ENCODE measurements at places on chromosomes 16 and 17.

DNA sequence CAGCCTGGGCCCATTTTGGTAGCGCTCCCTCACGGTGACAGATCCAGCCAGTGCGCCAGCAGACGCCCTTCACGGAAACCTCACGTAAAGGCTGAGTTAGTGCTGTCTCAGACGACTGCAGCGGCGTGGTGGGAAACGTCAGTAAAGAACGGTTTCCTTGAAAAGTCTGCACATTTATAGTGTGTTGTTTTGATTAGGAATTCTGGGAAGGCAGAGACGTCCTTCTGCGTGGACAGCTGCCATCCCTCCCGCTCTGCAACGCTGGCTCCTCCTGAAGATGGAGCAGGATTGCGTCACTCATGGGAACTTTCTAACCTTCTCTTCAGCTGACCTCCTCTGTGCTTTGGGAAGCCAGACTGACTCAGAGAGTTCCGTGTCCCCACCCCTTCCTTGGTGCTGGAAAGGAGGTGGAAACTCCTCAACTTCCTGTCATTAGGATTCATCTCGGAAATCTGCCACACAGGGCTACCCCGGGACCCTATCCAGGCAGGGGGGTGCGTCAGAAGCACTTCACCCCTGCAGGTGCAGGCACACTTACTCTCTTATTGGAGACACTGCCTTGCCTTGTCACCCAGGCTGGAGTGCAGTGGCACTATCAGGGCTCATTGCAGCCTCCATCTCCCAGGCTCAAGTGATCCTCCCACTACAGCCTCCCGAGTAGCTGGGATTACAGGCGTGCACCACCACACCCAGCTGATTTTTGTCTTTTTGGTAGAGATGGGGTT is 24.3 kb upstream of the CRISPLD2 start:
- no peak for DNase-seq

DNA sequence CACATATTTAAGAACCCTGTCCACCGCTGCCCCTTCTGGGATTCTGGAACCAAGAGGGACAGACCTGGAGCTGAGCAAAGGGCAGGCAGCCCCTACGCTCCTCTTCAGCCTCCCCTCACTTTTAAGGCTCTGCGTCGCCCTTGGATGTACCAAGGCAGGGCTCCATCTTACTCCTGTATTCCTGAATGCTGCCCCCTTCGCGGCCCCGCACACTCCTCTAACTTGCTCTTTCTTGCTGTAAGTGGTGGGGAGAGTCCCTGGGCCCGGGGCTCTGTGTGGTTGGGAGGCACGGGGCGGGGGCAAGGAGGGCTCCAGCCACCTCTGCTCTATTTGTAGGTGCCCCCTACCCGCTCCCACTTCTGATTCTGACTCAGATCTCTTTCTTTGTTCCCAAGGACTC is 1.2 kb downstream of the TNS4 start:
- no peak for DNase-seq

- no peak for DNase-seq
Measured at GRCh38 chr16:14071576-14072271, 605 bp downstream of the MRTFB start.

GRCh38 chr17:10120749-10121148 is 77.7 kb downstream of the GAS7 start:
- no peak for DNase-seq

DNA sequence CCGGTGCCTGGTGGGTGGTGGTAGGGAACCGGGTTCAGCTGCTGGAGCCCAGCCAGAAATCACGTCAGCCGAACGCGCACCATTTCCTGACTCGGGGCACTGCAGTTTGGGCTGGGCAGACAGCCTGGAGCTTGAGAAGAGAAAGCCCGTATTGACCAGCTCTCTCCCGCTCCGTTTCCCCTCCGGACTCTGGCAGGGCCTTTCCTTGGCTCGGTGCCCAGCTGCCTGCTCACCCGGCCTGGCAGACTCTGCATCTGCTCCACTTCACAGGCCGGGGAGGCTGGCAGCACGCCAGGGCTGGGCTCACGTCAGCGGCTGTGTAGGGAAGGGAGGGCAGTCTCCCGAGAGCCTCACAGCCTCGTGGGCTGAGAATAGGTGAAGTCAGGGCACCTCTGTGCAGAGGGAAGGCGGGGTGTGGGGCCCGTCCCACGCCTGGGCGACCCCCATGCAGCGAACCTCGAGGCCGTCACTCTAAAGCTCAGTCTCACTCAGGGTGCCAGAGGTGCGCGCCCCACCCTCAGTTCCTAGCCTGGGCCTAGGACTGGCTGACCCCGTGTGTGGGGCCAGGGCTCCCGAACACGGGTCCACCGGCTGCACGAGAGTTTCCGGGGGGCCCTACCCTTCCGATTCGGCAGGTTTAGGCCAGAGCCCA is 59.1 kb downstream of the OR1D5 start:
- peak; percentile 74 for DNase-seq

DNA sequence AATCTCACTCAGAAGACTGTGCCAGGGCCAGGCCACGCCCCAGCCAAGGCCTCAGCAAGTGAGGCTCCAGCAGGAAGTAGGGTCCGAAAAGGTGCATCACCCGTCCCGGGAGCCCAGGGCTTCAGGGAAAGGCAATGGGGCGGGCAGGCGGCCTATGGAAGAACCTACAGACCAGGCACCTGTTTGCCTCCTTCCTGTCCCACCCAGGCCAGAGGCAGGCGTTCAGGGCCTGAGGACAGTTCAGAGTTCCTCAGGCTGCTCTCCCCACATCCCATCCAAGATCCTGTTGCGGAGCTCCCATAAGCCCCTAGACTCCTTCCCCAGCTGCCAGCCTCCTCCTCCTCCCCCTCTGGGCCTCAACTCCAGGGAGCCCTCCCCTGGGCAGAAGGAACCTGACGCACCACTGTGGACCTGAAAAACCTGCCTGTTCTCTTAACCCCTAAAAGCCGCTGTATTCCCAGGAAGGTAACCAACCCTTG is 2.3 kb downstream of the CLUH start:
- no peak for DNase-seq

GRCh38 chr17:46157443-46158062 is 35.7 kb downstream of the KANSL1 start:
- no peak for DNase-seq

GRCh38 chr17:59767176-59767575 is 59.7 kb downstream of the VMP1 start:
- no peak for DNase-seq

- peak; percentile 25 for DNase-seq
Measured at GRCh38 chr17:17121162-17121561, 78.9 kb downstream of the MPRIP start.

- DNase-seq: no peak
Measured at GRCh38 chr17:5933430-5933829, 136.7 kb upstream of the WSCD1 start.

GRCh38 chr17:27415120-27415795 is 41.0 kb upstream of the KSR1 start:
- peak; percentile 11 for DNase-seq

GRCh38 chr17:29867643-29868181 is 62.3 kb downstream of the SSH2 start:
- DNase-seq: no peak

GRCh38 chr16:68070249-68070730 is 14.9 kb upstream of the NFATC3 start:
- no peak for DNase-seq

- DNase-seq: no peak
Measured at GRCh38 chr16:66494916-66495315, 55.0 kb downstream of the TK2 start.

GRCh38 chr16:1258906-1259759 is 3.3 kb downstream of the TPSD1 start:
- DNase-seq: no peak

GRCh38 chr16:54501797-54502196 is 215.2 kb upstream of the IRX3 start:
- DNase-seq: no peak

DNA sequence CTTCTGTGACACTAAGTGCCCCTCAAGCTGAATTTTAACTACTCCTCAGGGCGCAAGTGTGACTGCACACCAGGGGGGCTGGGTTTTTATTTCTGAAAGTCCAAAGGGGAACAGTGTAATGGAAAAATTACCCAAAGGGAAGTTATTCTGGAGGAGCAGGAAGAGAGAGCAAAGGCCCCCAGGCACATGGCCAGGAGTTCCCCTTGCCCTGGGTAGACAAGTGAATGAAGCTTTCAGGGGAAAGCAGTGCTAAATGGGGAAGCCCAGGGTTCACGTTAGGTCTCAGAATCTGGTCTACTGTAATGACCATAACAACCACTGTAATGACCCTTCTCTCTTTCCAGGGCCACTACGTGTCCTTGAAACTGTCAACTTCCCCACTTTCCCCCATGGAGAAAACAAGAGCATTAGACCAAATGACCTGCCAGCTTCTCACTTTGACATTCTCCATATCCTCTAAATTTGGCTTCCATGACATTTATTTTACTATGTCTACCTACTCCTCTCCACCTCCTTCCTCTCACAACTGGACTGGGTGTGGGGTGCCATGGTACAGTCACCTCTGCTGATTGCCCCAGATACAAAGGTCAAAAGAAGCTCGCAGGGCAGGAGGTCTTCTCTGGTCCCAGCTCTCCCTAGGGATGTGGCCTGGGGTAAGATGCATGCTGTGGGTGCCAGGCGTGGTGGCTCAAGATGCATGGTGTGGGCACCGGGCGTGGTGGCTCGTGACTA is 34.1 kb upstream of the MMP2 start:
- no peak for DNase-seq

GRCh38 chr16:78748220-78748929 is 648.9 kb downstream of the WWOX start:
- peak; percentile 54 for DNase-seq

DNA sequence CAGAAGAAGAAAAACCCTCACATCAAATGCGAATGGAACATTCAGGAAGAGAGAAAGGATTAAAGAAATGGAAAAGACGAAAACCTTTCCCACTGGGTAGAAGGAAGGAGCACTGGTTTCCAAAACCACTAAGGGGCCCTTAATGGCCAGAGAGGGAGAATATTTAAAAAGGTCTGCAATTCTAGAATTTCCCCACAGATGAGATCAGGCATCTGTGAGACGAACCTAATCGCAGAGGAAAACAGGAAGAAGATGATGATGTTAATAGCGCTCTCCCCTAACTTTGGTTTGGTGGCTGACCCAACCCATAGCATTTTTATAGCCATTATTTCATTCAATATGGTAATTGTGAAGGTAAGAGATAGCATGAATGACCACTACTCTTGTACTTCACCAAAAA is 32.8 kb downstream of the XYLT1 start:
- DNase-seq: no peak

GRCh38 chr16:85206472-85207356 is 94.4 kb upstream of the CIBAR2 start:
- DNase-seq: no peak

DNA sequence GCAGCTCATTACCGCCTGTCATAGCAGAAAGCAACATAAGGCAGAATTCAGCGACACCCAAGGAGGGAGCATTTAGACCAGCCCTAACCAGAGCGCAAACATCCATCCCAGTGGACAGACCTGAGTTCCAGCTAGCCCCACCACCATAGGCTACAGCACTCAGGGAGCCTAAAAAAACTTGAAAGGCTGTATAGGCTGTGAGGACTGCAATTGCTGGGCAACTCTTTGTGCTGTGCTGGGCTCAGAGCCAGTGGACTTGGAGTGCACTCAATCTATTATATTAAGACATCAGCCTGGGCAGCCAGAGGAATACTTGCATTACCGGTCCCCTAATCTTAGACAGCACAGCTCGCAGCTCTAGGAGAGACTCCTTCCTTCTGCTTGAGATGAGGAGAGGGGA is 207.3 kb downstream of the KIF2B start:
- DNase-seq: no peak

- DNase-seq: no peak
Measured at GRCh38 chr17:80476877-80477646, 655 bp upstream of the NPTX1 start.

GRCh38 chr17:5583426-5584382 is 605 bp downstream of the NLRP1 start:
- DNase-seq: no peak

Measured in NCI-H1694 treated with DMSO at 0.1 percent for 48 hours (cell line).